ENCODE measurements at places on chromosomes 4 and X. TPM values are rescaled to one million over a fixed set of nuclear protein-coding genes. Genes with fewer than 3 reads are reported as not detected.

Gene YY2
- 0.79 TPM for total RNA-seq

DNA sequence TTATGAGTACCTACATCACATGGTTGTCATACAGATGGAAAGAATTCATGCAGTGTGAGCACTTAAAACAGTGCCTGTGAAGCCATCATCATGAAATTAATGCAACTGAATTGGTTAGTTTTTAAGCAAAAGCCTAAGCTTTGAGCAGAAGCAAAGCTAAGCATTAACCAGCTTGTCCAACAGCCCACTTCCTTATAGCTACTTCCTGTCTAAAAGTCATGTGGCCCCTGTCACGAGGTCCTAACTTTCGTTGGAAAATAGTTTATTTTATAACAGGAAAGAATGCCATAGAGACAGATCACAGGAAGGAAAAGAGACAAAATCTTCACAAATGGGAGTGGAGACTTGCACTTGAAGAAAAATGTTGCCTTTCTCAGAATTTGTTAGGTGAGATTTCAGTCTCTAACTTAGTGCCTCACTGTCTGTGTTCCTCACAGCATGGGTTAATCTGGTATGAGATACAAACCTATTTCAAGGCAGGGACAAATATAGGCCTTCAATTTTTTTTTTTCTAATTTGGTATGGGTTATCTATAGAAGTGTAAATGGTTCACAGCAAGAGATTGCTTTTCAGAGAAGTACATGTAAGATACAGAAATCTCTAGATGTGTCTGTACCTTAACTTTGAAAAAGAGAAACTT lies 27.7 kb upstream of the VCX start:
- DNase-seq: no peak
- H3K4me1 ChIP-seq: no peaks in the 10 kb centered on the region
- H3K27ac ChIP-seq: no peak overlapping the region
- H3K4me3 ChIP-seq: no peak overlapping the region

- no peaks in the 10 kb centered on the region for H3K27me3 ChIP-seq
- peaks cover 15% of the 10 kb centered on the region for H3K4me1 ChIP-seq
- no peak overlapping the region for H3K4me3 ChIP-seq
Measured at GRCh38 chr4:139144161-139144859, 32.7 kb downstream of the ELF2 start.

Gene RHOH
- 92.7 TPM for total RNA-seq

Gene CXCL8
- not detected for total RNA-seq

Gene DKK2
- total RNA-seq: not detected

DNA sequence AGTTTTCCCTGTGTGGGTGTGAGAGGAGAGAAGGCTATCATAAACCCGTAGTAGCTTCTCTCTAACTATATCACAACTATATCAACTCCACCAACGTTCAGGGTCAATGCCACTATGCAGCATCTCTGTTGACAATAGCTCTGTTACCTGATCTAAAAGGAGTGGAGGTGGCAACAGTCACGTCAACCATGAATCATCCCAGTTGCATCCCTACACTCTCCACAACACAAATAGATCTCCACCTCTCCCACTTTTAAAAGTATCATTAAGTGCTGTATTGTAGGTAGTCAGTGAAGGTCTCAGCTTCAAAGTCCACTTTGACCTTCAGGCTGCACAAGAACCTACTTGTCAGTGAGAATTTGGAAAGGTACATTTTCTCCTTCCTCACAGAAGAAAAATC lies 600.5 kb upstream of the GRIA3 start:
- no peak overlapping the region for H3K27ac ChIP-seq
- no peak for DNase-seq
- H3K27me3 ChIP-seq: no peaks in the 10 kb centered on the region
- no peaks in the 10 kb centered on the region for H3K4me1 ChIP-seq
- no peak overlapping the region for H3K4me3 ChIP-seq
- H3K36me3 ChIP-seq: no peaks in the 10 kb centered on the region

Gene RAB39B
- total RNA-seq: 11.6 TPM

GRCh38 chrX:111322231-111322855 lies 52.1 kb upstream of the CAPN6 start:
- no peak overlapping the region for H3K27ac ChIP-seq
- H3K27me3 ChIP-seq: no peaks in the 10 kb centered on the region
- H3K4me3 ChIP-seq: no peak overlapping the region

DNA sequence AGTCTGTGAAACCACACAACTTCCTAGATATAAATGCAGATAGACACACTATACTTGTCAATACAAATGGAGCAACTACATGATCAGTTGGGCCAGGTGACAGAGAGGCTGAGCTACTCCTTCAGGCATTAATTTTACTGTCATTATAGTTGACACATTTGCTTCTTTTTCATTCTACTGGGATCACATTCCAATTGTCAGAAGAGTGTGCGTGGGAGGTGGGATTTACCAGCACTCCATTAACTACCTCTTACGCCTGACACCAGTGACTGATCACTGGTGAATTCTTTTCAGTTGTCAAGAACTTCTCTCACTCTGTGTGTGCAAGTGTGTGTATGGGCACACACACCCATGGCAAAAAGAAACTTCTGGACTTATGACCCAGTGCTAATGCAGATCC lies 94.2 kb upstream of the DIAPH2 start:
- no peak overlapping the region for H3K4me3 ChIP-seq
- no peaks in the 10 kb centered on the region for H3K4me1 ChIP-seq
- no peak for DNase-seq
- no peaks in the 10 kb centered on the region for H3K36me3 ChIP-seq
- H3K27ac ChIP-seq: no peak overlapping the region

DNA sequence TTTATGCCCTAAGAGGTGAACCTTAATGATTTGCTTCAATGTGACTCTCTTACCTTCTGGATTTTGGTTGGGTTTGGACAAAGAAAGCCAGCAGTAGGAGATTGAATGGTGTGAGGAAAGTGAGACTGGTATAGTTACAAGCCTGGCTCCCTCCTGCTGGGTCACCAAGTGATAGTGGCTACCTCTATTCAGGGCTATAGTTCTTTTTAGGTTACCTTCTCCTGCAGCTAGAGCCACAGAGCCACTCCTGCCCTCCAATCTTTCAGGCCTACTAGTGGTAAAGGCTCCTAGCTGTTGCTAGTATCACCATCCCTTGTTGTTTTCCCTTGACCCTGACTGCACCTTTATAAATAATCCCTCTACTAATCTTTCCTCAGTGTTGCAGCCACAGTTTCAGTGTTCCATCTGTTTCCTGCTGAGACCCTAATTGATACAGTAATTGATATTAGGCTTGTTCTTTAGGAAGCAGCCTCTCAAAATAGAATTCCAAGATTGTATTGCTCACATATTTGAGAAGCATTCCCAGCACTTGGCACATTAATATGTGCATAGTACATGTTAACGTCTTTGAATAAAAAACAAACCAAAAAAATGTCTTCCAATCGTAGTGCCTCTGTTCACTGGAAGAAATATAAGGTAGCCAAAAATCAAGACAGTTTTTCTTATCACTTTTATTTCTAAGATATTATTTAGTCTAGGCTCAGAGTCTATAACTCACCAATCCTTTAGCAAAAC lies 82.3 kb downstream of the SRPX start:
- no peaks in the 10 kb centered on the region for H3K27me3 ChIP-seq
- DNase-seq: no peak
- H3K4me3 ChIP-seq: no peak overlapping the region
- H3K36me3 ChIP-seq: no peaks in the 10 kb centered on the region
- H3K4me1 ChIP-seq: no peaks in the 10 kb centered on the region

DNA sequence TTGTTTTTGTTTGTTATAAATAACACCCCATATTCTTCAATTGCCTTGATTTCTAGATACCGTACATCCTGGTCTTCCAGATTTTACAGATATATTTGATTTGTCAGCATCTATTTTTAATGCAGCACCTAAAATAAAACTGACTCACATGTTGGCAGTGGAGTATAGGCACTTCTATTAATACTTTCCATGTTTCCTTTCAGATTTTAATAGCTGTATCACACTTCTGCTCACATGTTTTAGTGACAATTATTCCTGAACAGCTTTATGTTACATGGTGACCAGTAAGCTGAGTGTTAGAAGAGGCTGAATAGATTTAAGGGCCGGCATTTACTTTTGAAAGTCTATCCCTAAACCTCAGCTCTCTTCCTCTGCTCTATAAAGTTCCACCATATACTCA lies 46.1 kb downstream of the C4orf46 start:
- H3K27ac ChIP-seq: no peak overlapping the region
- H3K4me3 ChIP-seq: no peak overlapping the region
- no peak for DNase-seq
- no peaks in the 10 kb centered on the region for H3K36me3 ChIP-seq

GRCh38 chr4:129966175-129966574 lies 870.2 kb downstream of the C4orf33 start:
- no peak overlapping the region for H3K4me3 ChIP-seq
- DNase-seq: no peak
- H3K36me3 ChIP-seq: no peaks in the 10 kb centered on the region
- H3K4me1 ChIP-seq: no peaks in the 10 kb centered on the region
- no peaks in the 10 kb centered on the region for H3K27me3 ChIP-seq

Gene KCNIP4
- not detected for total RNA-seq

DNA sequence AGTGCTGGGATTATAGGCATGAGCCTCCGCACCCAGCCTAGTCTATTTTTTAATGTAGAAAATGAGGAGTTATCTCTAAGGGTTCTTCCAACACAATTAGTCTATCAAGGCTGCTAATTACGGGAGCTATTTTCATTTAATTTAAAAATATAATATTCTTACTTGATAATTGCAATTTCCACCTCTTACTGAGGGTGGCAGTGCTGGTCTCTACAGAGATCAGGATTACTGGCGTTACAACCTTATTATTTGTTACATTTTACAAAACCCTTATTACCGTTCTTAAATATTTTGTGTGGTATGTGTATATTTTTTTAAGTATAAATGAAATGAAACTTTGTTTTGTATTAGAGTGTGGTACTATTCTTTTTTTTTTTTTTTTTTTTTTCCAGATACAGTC lies 17.6 kb upstream of the GK start:
- peaks cover 2% of the 10 kb centered on the region for H3K4me1 ChIP-seq
- H3K27ac ChIP-seq: no peak overlapping the region
- DNase-seq: peak; percentile 19
- H3K36me3 ChIP-seq: no peaks in the 10 kb centered on the region
- H3K4me3 ChIP-seq: no peak overlapping the region

Gene CT55
- total RNA-seq: not detected

Gene UGT2B11
- not detected for total RNA-seq

GRCh38 chrX:20664774-20665173 lies 398.1 kb upstream of the RPS6KA3 start:
- H3K36me3 ChIP-seq: no peaks in the 10 kb centered on the region
- no peak for DNase-seq
- no peaks in the 10 kb centered on the region for H3K27me3 ChIP-seq

DNA sequence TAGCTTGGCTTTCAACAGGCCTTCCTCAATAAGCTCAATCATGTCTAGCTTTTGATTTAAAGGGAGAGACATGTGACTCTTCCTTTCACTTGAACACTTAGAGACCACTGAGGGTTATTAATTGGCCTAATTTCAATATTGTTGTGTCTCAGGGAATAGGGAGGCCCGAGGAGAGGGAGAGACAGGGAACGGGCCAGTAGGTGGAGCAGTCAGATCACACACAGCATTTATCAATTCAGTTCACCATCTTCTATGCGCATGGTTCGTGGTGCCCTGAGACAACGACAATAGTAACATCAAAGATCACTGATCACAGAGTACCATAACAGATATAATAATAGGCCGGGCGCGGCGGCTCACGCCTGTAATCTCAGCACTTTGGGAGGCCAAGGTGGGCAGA lies 17.8 kb downstream of the ZNF81 start:
- DNase-seq: peak; percentile 47
- H3K27me3 ChIP-seq: no peaks in the 10 kb centered on the region
- H3K4me3 ChIP-seq: no peak overlapping the region
- peaks cover 7% of the 10 kb centered on the region for H3K36me3 ChIP-seq

GRCh38 chrX:112820364-112821268 lies 20.0 kb downstream of the AMOT start:
- DNase-seq: no peak
- H3K27ac ChIP-seq: no peak overlapping the region
- peaks cover 4% of the 10 kb centered on the region for H3K4me1 ChIP-seq
- H3K4me3 ChIP-seq: no peak overlapping the region
